NK-92 treated with Interleukin-12 subunit alpha and Interleukin-12 subunit beta, amount 100 ng/mL, for 24 hours (cell line): ENCODE measurements at places on chromosomes 6 and 20.

- DNase-seq: no peak
Observed at GRCh38 chr6:16409531-16410441, 171.4 kb downstream of the GMPR start.

DNA sequence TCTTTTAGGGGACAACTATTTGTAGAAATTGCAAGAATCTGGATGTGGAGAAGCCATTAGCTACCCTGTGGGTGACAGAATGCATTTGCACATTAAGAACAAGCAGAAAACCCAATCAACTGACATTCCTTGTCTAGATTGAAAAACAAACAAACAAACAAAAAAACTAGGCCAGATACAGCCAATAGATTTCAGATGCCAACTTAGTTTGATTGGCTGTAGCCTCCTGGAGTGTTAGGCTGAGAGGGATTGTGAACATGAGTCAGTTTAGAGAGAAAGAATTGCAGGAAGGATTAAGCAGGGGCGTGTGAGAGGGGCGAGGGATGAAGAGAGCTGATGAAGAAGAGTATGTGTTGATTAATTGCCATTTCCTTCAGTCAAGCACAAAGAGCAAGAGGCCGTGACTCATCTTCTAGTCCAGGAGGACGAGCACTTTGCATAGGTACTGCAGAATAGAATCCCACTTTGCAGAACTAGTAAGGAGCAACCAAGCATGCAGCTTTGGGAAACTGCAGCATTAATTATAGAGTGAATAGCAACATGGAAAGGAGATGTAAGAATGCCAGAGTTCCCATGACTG lies 188.0 kb upstream of the RAB32 start:
- DNase-seq: no peak

DNA sequence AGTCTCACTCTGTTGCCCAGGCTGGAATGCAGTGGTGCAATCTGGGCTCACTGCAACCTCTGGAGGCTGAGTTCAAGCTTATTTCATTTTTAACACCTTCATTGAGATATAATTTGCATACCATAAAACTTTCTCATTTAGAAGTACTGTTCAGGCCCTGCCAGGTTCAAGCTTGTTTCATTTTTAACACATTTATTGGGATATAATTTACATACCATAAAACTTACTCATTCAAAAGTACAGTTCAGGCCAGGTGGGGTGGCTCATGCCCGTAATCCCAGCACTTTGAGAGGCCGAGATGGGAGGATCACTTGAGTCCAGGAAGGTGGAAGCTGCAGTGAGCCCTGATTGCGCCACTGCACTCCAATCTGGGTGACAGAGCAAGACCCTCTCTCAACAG lies 5.5 kb downstream of the OR2B6 start:
- DNase-seq: no peak

DNA sequence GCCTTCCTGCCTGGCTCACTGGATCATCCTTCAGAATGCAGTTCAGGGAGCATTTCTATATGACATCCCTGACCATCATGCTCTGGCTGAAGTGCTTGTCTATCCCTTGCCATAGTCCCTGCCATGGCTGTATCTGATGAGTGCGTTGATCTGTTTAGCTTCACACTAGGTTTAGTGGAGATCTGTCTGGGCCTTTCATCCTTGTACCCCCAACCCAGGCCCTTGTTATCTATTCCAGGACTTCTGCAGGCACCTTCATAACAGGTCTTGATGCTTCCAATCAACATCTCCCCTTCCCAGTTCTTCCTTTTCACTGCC lies 102.4 kb downstream of the QRSL1 start:
- no peak for DNase-seq

GRCh38 chr6:9896806-9897205 lies 518.1 kb downstream of the TFAP2A start:
- no peak for DNase-seq

DNA sequence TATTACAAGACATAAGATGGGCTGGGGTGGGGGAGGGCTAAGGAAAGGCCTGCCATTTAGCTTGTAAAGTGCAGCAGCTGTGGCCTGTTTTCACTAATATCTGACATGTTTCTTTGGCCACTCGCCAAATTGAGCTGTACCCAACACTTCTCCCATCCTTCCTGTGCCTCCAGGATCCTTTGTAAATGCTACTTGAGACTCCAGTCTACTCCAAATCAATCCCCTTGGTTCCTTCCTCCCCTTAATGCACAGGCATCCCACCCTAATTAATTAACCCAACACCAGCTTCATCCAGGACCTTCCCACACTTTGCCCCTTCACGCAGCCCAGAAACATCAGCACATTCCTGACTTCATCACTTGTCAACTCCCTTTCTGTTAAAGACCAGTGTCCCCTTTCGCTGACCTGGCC lies 55.0 kb upstream of the TCF21 start:
- no peak for DNase-seq

DNA sequence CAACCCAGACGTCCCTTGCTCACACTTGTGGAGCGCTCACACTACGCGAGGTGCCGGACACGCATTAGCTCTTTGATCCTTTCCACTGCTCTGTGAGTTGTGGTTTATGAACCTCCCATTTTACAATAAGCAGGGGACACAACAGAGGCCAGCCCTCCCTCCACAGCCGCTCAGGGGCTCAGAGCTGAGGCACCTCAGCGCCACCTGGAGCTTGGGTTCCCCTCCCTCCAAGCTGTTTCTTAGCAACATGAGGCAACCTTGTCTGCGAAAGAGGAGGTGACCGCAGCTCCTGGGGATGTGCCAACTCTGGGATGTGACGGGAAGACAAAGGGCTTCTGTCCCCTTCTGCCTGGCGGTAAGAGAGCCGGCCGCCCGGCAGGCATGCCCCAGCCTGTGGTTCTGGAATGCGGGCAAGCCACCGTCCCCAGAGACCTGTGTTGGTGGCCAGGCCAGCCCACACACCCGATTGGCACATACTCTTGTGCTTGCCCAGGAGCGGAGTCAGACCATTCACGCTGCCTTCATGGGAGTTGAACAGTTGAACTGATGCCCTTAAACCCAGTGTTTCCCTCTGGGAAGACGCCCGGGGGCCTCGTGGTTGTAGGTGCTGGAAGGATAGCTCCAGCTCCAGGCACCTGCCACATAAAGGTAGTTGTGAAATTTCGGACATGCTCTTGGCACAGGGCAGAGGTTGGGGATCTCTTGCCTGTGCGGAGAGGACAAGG lies 44.5 kb downstream of the RBM38 start:
- DNase-seq: no peak

DNA sequence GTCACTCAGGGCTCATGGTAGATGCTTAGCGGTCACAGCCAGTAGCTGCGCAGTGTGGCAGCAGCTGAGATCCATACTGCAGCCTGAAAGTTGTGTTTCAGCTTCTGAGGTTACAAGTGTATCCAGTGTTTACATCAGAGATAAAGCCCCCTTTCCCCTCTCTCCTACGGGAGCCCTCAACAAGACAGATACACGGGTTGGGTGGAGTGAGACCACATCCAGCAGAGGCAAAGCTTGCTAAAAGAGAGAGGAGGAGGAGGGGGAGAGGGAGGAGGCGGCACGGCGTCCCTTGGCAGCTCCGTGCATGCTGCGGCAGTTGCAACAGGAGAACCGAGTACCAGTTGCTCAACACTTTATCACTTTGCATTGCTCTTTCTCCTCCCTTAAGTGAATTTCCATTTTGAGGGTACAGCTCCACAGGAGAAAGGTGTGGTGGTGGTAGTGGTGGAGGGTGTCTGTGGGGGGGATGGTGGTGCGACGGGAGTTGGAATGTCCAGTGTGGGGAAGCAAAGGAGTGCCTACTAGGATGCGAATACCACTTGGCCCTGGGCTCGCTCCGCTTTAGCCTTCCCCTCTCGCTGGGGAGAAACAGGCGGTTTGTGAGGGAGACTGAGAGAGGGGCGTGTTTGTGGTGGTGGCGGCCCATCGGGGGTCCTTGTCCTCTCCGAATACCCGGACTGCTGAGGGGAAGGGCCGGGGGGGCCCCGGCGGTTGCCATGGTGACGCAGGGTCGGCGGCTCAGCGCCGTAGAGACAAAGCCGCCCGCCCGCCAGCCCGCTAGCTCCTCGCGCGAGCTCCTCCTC lies 405 bp upstream of the RNF182 start:
- DNase-seq: no peak

DNA sequence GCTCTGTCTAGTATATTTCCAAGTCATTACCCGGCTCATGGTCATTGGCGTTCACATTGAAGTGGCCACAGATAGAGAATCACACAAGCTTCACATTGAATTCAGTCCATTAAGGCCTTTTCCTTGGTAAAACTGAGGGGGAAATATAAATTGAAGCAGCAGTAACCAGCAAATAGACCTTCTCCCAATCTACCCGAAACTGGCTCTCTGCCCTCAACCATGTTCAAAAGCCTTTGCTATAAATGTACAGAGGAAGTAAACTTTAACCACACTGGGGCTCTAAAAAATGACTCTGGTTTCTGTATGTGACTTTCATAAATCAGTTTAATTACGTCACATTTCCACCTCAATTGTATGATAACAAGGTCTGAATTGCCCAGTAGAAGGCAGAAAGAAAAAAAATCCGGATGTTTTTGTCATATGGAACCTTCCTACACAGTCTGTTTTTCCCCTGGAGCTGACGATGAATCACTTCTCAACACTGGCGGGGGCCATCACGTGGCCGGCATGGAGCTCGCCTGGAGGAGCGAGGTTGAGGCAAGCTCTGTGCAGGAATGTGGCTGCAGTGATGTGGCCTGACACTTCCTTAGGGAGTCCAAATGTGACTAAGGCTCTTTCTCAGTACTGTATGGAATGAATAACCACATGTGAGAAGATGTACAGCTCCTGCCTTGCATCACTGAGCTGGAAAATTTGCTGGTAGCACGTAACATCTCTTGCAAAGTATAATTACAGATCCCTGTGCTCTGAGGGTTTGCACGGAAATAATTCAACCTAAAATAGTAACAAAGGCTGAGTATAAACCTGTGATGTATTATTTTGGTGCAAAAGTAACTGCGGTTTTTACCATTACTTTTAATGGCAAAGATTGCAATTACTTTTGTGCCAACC lies 58.6 kb upstream of the SNX9 start:
- DNase-seq: peak; percentile 58

GRCh38 chr6:28867086-28867409 lies 56.7 kb downstream of the TRIM27 start:
- no peak for DNase-seq

GRCh38 chr6:149933461-149933860 lies 8.4 kb upstream of the ULBP2 start:
- DNase-seq: no peak

DNA sequence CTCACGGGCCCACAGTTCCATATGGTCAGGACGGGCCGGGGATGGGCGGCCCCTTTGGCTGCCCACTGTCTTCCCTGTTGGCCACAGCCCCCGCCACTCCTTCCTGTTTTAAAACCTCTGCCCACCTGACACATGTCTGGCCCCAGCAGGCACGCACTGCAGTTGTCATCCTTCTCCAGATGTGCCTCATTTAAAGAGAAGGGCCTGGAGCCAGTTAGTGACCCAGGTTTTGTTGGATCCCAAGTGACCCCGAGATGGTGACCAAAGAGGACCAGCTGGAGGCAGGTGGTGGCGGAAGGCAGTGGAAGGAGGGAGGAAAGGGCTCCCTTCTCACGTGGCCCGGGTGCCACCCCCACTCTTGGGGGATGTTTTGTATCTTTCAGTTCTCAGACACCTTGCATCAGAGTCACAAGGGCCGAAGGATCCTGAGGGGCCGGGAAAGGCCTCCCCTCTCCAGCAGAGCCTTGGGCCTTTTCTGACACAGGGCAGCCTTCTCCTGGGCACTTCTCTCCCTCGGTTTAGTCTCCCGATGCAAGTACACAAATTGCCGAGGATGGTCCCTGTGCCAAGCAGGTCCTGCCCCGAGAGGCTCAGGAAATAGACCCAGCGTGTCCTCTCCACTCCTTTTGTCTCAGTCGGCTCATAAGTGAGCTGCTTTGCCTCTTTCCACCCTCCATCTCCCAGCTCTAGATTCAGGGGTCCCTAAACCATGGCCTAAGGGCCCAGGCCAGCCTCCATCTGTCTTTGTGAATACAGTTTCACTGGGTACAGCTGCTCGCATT lies 117.6 kb downstream of the SULF2 start:
- no peak for DNase-seq

GRCh38 chr6:40210628-40211056 lies 276.4 kb upstream of the MOCS1 start:
- DNase-seq: no peak

- DNase-seq: no peak
Observed at GRCh38 chr20:53636540-53637097, 43.0 kb upstream of the ZNF217 start.

GRCh38 chr6:39189915-39190544 lies 39.2 kb downstream of the KCNK5 start:
- DNase-seq: peak; percentile 22

GRCh38 chr20:1973601-1974440 lies 20.0 kb downstream of the PDYN start:
- DNase-seq: no peak

DNA sequence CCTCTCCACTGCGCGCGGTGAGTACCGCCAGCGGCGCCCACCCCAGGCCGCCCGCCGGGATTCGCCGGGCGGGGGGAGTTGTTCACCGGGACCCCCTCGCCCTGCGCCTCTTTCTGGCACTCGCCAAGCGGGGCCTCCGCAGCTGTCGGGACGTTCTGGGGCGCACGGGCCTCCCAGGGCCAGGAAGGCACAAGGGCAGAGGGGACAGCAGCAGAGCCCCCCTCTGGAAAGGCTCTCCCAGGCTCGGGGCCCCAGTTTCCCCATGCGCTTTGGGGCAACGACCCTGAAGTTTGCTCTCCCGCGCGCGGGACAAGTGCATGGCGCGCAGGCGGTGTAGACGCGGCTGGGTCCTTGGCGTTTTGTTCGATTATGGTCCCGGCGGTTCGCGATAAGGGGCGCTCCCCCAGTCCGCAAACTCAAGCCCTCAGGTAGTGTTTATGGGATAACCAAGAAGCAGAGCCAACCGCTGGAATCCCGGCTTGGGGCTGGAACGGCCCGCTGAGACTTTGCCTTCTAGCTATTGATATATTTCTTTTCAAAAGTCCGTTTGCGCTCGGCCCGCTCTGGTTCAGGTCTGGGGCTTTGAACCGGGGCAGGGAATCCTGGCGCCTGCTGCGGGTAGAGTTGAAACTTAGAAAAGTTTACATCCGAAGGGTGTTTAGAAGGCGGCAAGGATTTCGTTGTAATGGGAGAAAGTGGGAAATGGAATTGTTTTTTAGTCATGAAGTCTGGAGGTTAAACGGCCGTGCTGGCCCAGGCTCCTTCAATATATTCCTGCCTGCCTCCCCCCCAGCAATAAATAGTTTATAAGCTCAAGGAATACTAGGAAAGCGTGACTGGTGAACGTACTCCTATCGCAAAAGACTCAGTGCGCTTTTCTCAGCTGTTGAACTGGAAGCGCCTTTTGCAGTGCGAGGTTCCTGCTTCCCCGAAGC lies 595 bp downstream of the EYA2 start:
- no peak for DNase-seq

- DNase-seq: no peak
Observed at GRCh38 chr6:147201885-147202515, 2.2 kb upstream of the STXBP5 start.

- no peak for DNase-seq
Observed at GRCh38 chr6:2157441-2158127, 87.8 kb downstream of the GMDS start.

DNA sequence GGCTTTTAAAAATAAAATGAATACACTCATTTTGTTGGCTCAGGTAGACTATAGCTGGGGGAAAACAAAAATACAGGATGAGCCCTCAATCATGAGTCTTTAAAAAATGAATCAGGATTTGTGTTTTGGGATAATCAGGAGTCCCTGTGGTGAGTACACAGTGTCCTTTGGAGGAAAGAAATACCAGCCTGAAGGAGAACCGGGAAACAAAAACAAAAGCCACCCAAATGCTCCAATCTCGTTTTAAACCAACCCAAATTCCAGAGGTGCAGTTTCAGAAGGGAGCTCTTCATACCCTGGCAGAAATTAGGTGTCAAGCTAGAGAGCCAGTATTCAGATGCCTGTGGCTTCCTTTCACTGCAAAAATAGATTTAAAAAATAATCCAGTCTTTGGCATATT lies 23.3 kb upstream of the FOXA2 start:
- DNase-seq: no peak
